Inflammatory macrophage (primary cell): ENCODE measurements at places on chromosomes 7 and 10.
A peak's percentile ranks its signal among the peaks of the same experiment; 100 is the strongest.

GRCh38 chr10:85789125-85789524 lies 577.5 kb downstream of the GRID1 start:
- no peak for DNase-seq

DNA sequence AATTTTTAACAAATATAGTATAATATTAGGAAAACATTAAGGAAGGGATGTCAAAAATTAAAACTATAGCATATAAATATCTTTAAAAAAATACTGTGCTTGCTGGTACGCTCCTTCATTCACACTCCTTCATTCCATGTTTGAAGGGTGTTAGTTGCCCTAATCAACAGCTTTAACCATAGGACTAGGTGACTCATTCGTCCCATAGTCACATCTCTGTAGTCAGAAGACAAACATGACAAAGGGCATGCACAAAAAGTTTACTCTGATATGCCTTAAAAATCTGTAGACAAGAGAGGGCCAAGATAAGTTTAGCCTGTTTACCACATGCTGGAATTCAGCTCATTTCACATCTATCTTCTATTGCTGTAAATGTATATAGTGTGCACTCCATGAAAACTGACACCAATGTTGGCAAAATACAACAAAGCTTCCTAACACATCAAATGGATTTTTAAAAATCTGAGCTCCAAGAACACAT lies 646 bp downstream of the FAM13C start:
- DNase-seq: no peak

DNA sequence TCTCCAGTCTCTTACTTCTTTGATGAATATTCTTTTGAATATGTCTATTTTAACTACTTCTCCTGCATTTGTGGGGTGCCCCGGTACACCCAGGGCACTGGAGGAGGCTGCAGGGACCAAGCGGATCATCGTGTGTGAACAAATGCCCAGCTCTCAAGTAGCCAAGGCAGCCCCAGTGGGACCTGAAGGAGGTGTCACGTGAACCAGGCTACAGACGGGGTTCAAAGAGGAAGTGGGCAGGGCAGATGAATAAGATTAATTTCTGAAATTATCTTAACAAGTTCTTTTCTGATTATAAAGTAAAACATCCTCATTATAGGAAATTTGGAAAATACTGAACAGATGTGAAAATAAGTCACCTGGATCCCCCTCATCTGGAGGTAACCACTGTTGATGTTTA lies 78.4 kb upstream of the DUSP5 start:
- no peak for DNase-seq

GRCh38 chr10:34721208-34721840 lies 93.8 kb downstream of the PARD3 start:
- no peak for DNase-seq

GRCh38 chr10:58240531-58240930 lies 27.2 kb downstream of the IPMK start:
- no peak for DNase-seq

- no peak for DNase-seq
These were observed 243.1 kb upstream of the KIAA1217 start for GRCh38 chr10:23965880-23966279.

DNA sequence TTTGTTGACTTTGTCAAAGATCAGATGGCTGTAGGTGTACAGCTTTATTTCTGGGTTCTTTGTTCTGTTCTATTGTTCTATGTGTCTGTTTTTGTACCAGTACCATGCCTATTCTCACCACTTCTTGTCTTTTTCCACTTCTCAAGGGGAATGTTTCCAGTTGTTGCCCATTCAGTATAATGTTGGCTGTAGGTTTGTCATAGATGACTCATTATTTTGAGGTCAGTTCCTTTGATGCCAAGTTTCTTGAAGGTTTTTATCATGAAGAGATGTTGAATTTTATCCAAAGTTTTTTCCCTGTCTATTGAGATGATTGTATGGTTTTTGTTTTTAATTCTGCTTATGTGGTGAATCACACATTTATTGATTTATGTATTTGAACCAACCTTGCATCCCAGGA lies 216.7 kb upstream of the RNF32 start:
- no peak for DNase-seq

- peak; percentile 32 for DNase-seq
These were observed 25.3 kb upstream of the ANKRD2 start for GRCh38 chr10:97547271-97547600.

DNA sequence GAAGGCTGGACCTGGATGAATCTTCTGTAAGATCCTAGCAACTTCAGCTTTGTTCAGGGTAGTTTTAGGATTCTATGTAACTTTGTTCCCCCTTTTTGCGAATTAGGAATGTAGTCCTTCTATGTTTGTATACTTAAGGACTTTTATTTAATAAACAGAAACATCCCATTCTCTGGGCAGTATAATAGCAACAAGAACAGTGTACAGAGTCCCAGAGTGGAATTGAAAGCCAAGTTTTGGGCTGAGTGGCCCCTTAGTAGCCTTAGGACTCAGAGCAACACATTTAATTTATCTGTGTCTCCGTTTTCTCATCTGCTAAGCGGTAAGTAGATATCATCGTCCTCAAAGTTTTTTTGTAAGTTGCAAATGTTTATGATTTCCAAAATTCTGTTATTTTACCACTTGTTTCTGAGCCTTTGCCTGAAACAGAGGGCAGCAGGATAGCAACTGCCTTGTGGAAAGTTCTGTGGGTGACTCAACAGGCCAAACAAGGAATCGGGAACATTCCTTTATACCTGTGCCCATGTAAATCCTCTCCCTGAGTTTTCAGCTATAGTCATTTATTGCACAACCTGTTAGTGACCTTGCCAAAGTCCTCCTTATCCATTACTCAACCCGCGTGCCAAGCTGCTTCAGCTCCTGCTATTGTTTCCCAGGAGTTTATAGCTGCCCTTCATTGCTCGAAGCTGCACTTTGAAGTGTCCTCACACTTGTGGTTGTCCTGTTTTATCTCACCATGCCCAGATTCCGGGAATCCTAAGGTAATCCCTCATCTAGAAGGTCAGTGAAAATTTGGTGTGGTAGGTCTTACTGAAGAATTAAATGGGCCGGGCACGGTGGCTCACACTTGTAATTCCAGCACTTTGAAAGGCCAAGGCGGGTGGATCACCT lies 199.1 kb upstream of the AHR start:
- DNase-seq: no peak

DNA sequence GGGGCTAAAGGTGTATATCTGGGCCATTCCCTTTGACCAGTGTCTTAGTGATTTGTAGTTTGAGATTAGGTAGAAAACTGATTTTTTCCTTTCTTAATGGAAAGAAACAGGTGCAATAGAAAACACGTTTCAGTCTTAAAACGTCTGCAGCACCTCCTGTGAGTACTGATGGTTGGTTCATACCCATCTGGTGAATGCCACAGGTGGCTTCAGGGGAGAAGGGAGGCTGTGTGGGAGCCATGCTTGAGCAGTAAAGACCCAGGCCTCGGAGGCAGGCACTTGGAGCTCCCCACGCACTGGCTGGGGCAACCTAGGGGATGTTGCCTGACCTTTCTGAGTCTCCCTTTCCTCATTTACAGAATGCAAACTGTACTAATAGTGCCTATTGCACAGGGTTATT lies 171.5 kb upstream of the GRB10 start:
- no peak for DNase-seq

- peak; percentile 1 for DNase-seq
These were observed 1.2 kb upstream of the TMEM178B start for GRCh38 chr7:141072548-141073172.

DNA sequence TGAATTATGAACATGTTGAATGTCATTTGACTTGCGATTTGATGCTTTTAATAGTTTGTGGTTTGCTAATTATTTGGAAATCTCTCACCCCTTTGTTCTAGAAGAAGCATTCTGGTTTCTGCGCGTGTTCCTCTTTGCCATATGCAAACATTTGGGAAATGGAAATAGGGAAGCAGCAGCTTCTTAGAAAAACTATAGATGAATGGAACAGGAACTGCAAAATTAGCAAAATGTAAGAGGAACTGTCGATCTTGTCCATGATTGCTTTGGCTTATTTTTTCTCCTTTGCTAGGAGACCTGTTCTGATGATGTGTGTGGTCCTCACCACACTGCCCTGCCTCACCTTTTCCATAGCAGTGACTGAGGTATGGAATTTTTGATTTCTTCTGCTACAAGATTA lies 19.0 kb downstream of the TMEM236 start:
- peak; percentile 96 for DNase-seq

- DNase-seq: no peak
These were observed 44.6 kb downstream of the VSTM4 start for GRCh38 chr10:49070701-49071100.

DNA sequence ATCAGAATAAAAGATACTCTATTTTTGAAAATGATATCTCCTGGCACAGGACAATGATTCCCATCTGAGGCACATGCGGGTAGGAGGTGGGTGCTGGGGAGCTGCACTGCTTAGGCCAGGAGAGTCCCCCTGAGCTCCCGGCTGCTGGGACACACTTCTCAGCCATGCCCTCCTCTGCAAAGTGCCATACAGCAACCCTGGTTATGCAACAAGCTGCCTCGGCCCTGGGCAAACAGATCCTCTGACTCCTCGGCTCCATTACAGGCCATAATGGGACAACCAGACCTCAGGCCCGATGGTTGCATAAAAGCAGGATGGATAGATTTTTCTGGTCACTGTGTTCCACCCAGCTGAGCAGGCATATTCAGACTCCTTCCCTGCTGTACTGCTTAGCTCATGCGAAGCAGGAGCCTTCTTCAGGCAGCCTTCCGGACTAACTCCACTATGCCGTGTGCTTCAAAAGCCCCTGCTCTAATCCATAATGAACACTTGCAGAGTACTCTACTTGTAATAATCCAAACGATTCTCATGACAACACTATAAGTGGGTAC lies 6.5 kb upstream of the LEP start:
- DNase-seq: no peak

- DNase-seq: no peak
These were observed 199.5 kb downstream of the GFRA1 start for GRCh38 chr10:116073510-116073909.

GRCh38 chr7:66362136-66362535 lies 157.0 kb downstream of the TPST1 start:
- DNase-seq: no peak

- DNase-seq: peak; percentile 86
These were observed 15.8 kb downstream of the MACC1 start for GRCh38 chr7:20201380-20201779.

- peak; percentile 10 for DNase-seq
These were observed 21.5 kb upstream of the EPHB6 start for GRCh38 chr7:142833174-142834048.

DNA sequence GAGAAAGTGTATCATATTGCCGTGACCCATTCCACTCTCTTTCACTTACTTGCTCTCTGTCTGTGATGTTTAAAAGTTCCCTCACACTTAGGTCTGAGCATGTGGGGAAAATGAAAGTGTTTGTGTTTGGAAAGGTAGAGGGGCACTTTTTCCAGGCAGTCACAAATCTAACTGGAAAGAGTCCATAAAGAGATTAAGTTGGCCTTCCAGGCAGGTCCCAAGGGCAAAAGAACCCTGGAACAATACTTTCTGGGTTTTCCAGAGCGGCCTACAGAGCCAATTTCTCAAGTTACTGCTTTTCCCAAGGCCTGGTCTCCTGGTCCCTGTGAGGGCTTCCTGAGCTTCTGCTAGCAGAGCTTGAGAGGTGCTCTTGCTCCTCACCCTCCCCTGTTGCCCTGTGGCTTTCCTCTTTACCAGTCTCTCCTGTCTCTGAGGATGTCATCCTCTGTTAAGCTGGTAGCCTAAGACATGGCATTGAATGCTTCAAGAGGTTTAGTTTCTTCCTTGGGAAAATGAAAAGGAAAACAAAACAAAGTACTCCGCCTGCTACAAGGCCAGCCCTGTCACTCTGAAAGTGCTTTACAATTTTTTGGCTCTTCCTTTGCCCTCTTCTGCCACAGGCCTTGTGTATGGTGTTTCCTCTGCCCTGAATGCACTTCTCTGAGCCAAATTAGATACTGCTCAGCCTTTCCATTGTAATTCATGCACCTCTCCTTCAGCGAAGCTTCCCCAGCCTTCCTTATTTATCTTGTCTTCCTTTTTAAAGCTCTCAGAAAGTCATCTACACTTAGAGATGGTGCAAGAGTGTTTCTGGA lies 20.1 kb downstream of the TES start:
- no peak for DNase-seq
